ENCODE measurements at places on chromosomes 7 and 10.

GRCh38 chr7:207418-208129 is 15.2 kb downstream of the FAM20C start:
- no peak for DNase-seq

- no peak for DNase-seq
Measured at GRCh38 chr10:130028465-130028819, 64.4 kb upstream of the EBF3 start.

GRCh38 chr10:29317027-29317420 is 28.2 kb downstream of the LYZL1 start:
- no peak for DNase-seq

GRCh38 chr7:25926891-25927625 is 224.9 kb upstream of the NFE2L3 start:
- DNase-seq: no peak

DNA sequence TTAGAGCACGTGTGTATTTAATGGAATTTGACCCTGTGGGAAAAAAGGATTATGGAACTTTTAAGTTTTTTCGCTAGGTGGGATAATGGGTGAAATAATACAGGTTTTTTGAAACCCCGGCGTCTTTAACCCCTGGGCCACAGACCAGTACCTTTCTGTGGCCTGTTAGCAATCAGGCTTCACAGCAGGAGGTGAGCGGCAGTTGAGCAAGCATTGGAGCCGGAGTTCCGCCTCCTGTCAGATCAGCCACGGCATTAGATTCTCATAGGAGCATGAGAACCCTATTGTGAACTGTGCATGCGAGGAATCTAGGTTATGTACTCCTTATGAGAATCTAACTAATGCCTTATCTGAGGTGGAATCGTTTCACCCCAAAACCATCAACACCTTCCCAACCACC is 28.6 kb downstream of the WAC start:
- DNase-seq: no peak

- DNase-seq: no peak
Measured at GRCh38 chr7:20222219-20222828, 5.1 kb upstream of the MACC1 start.

DNA sequence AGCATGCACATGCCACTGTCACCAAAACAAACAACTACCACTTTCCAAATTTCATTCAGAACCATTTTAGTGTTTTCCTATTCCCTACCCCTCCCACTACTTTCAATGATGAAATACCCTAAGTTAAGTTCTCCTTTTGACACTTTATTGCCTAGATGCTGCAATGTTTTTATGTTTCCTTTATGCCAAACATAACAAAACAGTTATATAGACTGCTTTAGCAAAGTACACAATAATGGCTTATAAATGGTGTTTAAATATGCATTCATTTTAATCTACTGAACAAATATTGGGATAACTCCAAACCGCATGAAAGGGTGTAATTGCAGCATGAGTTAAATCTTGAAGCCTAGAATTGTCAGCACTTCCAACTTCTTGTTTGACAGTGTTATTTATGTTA is 69.2 kb downstream of the PHYHIPL start:
- no peak for DNase-seq

- no peak for DNase-seq
Measured at GRCh38 chr7:25392588-25393338, 164.5 kb upstream of the NPVF start.

- peak; percentile 32 for DNase-seq
Measured at GRCh38 chr10:130300608-130301020, 164.4 kb downstream of the GLRX3 start.

GRCh38 chr10:116281775-116282174 is 8.8 kb upstream of the GFRA1 start:
- no peak for DNase-seq

DNA sequence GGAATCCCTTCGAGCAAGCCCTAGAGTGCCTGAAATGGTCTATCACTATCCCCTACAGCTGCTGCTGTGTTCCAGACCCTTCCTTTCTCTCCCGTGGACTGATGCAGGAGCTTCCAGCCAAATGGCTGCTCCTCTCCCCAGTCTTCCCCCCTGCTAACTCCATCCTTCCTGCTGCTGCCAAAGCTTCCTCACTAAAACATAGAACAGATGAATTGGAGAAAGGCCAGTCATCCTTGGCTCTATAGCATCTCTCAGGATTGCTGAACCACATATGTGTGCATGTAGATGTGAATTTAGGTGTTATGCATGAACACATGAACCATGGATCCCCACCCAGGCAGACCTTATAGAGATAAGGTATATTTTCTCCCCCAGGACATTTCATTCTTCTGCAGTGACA is 60.7 kb downstream of the GPR26 start:
- DNase-seq: no peak

DNA sequence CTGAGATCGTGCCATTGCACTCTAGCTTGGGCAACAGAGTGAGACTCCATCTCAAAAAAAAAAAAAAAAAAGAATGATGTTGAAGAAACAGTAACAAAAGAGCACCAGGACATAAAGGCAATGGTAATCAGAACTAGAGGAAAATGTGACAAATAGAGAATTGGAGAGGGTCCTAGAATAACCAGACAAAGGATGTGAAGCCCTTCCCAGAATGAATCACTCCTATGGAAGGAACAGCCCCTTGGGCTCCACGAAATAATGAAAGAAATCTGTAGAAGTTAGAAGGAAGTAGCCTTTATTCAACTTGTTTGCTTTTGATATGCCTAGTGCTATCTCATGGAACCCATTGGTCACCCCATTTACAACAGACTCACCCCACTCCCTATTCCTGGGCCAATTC is 169.2 kb downstream of the SUGCT start:
- no peak for DNase-seq

- no peak for DNase-seq
Measured at GRCh38 chr7:144842377-144842851, 6.6 kb upstream of the TPK1 start.

GRCh38 chr10:30491916-30492515 is 58.0 kb downstream of the MAP3K8 start:
- DNase-seq: no peak

- no peak for DNase-seq
Measured at GRCh38 chr10:118195729-118196128, 146.4 kb downstream of the FAM204A start.

- no peak for DNase-seq
Measured at GRCh38 chr7:66952343-66953043, 31.5 kb downstream of the TMEM248 start.

DNA sequence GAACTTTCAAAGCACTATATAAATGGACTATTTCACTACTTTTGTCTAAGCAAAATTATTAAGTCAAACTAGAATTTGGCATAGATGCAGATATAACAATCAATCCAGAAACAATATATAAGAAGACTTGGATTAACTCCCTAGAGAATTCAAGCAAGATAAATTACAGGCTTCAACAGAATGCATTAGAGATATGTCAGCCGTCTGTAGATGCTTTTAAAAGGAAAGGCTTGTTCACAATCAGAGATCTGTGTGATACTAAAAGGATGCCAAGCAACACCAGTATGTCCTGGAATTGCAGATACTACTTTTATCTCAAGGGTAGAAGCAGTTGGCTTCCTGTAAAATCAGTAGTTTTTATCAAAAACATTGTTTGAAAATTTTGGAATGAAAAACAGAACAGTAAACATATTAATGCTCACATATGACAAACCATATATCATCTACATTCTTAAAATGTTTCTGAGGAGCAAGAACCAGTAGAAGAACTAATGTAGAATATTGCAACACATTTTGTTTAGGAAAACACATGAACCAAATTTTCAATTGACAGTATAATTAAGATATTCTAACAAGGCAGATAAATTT is 947.9 kb upstream of the LRRN3 start:
- no peak for DNase-seq

DNA sequence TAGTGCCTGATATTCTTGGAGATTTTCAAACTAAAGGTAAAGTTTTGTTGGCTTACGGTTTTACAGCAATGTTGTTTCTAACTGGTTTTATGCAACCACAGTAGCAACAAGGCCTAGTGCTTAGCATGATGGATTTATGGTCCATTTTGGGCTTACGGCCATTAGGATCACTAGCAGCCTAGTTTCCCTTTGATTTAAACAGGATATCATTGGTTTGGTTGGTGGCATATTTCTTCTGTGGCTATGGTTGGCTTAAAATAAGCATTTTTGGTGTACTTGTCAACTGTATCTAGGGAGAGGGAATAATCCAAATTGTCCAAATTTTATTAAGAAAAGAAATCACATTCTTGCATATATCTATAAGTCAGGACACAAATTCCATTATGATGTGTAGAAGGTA is 194.0 kb downstream of the HDAC9 start:
- no peak for DNase-seq

DNA sequence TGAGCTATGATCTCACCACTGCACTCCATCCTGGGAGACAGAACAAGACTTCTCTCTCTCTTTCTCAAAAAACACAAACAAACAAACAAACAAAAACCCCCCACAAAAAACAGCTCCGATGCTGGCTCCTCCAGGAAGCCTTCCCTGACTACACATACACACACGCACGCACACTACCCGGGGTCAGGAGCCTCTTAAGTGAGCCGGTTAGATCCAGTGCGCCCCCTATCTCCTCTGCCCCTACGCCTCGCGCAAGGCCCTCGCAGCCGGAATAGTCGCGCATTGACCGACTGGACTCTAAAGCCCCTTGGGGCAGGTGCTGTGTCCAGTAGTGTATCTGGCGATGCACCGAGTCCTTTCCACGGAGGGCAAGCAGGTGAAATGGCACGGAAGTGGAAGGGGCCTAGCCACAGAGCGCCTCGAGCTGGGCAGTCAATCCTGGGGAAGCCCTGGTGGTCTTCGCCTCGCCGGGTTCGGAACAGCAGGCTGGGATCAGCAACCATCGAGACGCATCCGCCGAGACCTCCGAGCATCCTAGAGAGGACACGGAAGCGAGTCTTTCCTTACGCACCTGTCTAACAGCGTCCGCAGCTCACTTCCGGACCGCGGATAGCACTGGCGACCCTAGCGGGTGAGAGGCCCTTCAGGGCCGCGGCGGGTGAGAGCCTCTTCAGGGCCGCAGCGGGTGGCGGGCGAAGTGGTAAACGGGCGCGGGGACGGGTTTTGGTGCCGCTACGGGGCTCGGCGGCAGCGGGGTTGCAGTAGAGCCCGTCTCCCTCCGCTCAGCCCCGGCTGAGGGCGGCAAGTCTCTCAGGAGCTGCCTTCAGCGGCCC is at the start of gene ZSCAN25:
Gene ZSCAN25 (plus strand): TSS at position 588 of the 833 bp plus-strand sequence. CDS start 2,661 bp downstream, outside the sequence.
- DNase-seq: peak; percentile 78

DNA sequence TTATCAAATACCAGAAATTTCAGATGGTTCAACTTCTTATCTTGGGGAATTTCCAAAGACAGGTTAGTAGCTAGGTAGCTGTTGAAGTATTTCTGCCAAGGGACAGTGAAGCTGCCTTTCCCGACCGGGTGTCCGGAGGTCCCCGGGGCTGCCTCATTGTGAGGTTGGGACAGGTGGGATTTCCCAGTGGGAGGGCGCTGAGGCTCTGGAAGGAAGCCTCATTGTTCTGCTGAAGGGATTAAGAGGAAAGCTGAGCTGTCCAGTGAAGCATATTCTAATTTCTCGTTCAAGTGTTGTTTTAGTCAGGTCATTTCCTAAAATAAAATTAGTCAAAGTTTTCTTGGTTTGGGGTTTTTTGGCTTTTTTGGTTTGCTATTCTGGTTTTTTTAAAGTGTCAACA is 244.2 kb downstream of the MGMT start:
- DNase-seq: no peak

- no peak for DNase-seq
Measured at GRCh38 chr7:805261-805660, 27.0 kb upstream of the SUN1 start.

DNA sequence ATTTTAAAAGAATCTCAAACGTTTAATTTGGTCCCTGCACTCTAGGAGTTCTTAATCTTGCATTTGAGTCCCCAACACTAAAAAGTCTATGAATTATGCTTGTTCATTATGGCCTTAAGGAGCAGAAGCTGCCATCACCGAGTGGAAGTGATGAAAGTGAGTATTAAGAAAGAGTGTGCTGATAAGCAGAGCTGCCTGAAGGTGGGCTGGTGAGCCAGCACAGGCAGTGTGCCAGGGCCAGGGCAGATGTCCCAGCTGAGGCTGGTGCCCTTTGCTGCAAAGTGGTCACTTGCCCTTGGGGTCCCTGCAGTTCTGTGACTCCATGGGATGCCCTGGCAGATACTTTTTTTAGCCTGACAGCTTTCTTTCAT is 72.9 kb upstream of the LOXL4 start:
- no peak for DNase-seq

- DNase-seq: no peak
Measured at GRCh38 chr10:111650088-111650487, 533.5 kb downstream of the GPAM start.

DNA sequence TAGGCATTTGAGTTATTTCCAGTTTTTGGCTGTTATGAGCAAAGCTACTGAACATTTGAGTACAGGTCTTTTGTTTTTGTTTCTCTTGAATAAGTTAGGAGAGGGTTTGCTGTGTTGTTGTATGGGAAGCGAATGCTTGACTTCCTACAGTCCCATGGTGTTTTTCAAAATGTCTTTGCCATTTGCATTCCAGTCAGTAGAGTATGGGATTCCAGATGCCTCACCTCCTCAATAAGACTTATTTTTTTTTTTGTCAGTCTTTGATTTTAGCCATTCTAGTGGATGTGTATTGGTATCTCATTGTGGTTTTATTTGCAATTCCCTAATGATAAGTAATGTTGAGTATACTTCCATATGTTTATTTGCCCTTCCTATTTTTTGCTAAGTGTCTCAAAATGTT is 19.4 kb downstream of the CDK13 start:
- DNase-seq: no peak

- no peak for DNase-seq
Measured at GRCh38 chr7:1257221-1257620, 24.5 kb downstream of the UNCX start.

DNA sequence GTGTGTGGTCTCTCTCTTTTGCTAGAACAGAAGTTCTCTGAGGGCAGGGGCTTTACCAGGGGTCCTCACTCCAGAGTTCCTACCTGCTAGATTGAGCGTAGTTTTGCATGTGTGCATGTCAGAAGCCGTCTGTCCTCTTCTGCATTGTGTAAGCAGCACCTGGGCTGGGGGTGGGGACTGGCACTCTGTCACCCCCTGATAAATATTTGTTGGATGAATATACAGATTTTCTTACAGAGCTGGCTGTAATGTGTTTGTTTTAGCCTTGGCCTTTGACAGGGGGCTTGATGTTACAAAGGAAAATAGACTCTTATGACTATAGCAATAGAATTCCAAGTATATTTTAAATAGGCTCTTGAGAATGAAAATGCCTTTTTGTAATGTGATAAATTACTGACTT is 46.6 kb downstream of the WDR37 start:
- DNase-seq: no peak

- DNase-seq: no peak
Measured at GRCh38 chr10:11144626-11145494, 127.2 kb downstream of the CELF2 start.

All from stimulated activated CD4-positive, alpha-beta T cell treated with anti-CD3 and anti-CD28 coated beads, Interleukin-4, amount 100 ng/mL, for 4 hours (primary cell).